HAP-1 (cell line): ENCODE measurements at places on chromosomes 2 and 18.

DNA sequence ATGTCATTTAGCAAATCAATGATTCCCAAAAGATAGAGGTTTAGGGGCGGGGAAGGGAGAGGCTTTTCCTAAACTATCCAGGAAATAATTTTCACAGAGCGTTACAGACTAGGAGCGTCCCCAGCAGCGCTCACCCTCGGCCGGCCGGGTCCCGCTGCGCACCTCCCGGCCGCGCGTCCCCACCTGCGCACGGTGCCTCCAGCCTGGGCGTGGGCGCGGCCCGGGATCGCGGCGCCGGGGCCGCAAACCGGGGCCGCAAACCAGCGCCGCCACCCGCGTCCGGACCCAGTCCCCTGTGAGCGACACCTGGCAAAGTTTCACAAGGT, 684 bp upstream of the ZCCHC2 start:
- no peak for DNase-seq

- no peak for DNase-seq
Measured at GRCh38 chr2:164127971-164128527, 392.2 kb upstream of the FIGN start.

- no peak for DNase-seq
Measured at GRCh38 chr2:60324536-60324935, 228.9 kb downstream of the BCL11A start.

- DNase-seq, result no peak
Measured at GRCh38 chr2:111119822-111120252, 877 bp upstream of the BCL2L11 start.

GRCh38 chr2:86295066-86295465, 42.4 kb downstream of the REEP1 start:
- no peak for DNase-seq

DNA sequence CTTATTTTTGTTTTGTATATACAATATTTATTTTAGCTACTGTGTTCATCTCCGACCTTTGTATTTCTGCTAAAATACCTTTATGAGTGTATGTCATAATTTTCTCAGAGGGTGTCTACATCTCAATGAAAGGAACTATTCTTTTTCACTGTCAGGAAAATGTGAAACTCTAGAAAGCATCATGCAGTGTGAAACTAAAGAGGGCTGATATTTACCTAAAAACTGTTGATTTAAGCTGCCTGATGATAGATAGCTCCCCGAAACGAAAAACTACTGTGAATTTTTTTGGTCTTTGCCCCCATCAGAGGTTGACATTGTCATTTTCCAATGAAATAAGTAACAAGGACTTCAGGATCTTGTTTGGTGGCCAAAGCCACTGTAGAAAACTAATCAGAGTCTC, 38.8 kb downstream of the TMEM178A start:
- no peak for DNase-seq

DNA sequence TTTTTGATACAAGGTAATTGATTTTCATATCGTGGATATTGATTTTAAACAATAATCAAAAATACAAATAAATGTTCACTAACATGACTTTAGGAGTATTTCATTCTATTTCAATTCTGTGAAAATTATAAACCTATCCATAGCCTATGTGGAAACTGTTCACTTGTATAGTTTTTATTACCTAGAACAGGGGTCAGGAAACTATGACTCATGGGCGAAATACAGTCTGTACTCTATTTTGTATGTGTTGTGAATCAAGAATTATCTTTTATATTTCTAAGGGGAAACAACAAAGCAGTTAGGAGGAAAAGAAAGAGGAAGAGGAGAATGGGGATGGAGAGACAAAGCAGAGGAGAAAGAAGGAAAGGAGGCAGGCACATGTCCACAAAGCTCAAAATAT, 181.7 kb upstream of the VRK2 start:
- DNase-seq, result no peak

- DNase-seq, result no peak
Measured at GRCh38 chr2:239881561-239882320, 143.4 kb downstream of the NDUFA10 start.

DNA sequence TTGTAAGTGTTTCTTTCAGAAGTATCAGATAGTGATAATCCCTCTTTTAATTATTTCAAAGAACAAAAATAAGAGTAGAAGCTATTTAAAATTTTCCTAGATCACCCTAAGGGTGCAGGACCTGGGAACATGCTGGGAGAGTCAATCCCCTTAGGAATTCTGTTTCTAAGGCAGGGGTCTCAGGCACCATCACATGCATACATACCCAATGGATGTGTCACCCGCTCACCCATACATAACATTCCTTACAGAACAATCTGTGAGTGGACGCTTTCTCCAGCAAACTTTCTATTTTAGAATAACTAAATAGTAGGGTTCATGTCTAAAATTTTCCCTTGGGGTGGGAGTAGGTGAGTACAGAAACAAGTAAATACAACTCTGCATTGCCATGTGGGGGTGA, 8.4 kb downstream of the DSEL start:
- no peak for DNase-seq

DNA sequence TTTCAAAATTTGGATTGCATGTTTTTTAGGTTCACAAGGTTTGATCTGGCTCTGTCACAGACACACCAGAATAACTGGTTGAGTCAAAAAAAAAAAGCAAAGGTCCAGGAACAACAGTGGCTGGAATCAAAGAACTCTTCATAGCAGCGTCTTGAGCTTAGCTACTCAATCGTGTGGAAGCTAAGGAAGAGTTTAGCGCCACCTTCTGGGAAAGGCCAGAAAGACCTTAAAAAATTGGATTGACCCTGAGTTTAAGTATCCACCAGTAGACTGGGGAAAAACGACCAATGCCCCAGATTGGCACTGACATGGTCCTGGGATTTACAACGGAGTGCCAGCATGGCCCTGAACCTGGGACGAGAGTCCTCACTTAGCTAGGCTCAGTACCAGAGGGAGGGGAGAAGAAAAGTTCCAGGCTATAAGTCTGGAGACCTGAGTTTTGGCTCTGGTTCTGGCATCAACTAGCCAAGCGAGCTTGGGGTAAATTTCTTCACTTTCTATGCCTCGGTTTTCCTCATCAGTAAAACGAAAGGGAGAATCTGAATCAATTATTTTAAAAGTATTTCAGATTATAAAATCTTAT, 71.1 kb upstream of the TFCP2L1 start:
- DNase-seq, result peak; percentile 71

GRCh38 chr2:122156176-122156890, 400.9 kb downstream of the TSN start:
- no peak for DNase-seq

- peak; percentile 2 for DNase-seq
Measured at GRCh38 chr18:48819781-48820482, 130.8 kb downstream of the SMAD7 start.

DNA sequence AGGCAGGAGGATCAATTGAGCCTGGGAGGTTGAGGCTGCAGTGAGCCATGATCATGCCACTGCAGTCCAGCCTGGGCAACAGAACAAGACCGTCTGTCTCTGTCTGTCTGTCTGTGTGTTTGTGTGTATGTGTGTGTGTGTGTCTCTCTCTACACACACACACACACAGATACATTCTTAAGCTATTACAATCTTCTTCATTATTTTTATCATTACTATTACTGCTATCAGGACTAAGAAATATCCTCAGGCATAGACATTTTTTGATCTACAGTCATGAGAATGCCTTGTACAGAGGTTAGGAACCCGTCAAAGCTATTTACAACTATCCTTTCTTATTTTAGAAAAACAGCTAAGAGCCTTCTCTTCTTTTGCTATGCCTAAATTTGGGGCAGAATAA, 207.4 kb downstream of the NEDD4L start:
- no peak for DNase-seq

DNA sequence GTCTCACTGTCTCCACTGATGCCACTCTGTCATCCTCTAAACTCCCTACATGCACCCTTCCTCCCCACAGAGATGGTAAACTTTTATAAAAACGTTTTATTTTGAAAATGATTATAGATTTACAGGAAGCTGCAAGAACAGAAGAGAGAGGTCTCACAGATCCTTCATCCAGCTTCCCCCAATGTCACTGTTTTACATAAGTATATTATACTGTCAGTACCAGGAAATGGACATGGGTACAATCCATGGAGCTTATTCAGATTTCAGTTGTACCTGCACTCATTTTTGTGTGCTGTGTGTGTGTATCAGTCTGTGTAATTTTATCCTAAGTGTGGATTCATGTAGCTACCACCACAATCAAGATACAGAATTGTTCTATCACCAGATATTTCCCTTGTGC, 46.7 kb upstream of the FOXI3 start:
- DNase-seq, result no peak

DNA sequence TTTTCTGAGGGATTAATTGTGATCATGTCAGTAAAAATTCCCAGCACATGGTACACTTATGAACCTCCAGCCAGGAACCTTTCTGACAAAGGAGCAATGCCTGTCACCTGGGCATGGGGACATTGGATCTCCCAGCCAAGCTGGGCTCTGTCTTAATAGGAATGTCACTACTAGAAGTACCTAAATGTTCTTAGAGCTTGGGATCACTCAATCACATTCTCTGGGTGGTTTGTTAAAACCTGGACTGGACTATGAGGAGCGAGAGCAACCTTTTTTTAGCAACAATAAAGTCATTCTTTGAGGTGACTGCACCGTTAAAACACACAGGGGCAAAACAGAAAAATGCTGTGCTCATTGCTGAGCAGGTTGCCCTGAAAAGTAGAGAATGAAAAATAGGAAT, 6.4 kb upstream of the PPP1CB start:
- no peak for DNase-seq

GRCh38 chr2:205657579-205657978, 24.7 kb upstream of the NRP2 start:
- no peak for DNase-seq

- DNase-seq, result no peak
Measured at GRCh38 chr2:143375384-143375880, 246.2 kb downstream of the ARHGAP15 start.

- no peak for DNase-seq
Measured at GRCh38 chr18:4549164-4549872, 94.2 kb upstream of the DLGAP1 start.

- no peak for DNase-seq
Measured at GRCh38 chr2:230441227-230441897, 25.4 kb downstream of the SP100 start.

GRCh38 chr18:38473535-38473934, 907.9 kb upstream of the CELF4 start:
- DNase-seq, result no peak

DNA sequence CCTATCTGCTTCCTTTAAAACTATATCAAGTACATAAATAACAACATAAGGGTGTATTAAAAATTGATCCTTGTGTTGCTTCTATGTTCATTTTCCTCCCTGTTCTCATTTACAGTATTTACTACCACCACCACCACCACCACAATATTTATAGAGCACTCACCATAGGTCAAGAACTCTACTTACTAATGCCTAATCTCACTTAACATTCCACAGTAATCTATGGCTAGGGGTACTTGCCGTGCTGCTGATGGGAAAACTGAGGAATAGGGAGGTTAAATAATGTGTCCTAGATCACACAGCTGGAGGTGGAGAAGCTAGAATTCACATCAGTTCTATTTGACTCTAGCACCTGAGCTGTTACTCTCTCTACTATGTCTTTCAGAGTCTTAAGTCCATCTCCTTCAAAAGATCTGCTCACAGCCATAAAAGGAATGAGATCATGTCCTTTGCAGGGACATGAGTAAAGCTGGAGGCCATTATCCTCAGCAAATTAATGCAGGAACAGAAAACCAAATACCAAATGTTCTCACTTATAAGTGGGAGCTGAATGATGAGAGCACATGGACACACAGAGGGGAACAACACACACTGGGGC, 54.1 kb upstream of the ZNF385B start:
- DNase-seq, result no peak

- DNase-seq, result no peak
Measured at GRCh38 chr2:100423631-100424030, 6.2 kb upstream of the CHST10 start.

DNA sequence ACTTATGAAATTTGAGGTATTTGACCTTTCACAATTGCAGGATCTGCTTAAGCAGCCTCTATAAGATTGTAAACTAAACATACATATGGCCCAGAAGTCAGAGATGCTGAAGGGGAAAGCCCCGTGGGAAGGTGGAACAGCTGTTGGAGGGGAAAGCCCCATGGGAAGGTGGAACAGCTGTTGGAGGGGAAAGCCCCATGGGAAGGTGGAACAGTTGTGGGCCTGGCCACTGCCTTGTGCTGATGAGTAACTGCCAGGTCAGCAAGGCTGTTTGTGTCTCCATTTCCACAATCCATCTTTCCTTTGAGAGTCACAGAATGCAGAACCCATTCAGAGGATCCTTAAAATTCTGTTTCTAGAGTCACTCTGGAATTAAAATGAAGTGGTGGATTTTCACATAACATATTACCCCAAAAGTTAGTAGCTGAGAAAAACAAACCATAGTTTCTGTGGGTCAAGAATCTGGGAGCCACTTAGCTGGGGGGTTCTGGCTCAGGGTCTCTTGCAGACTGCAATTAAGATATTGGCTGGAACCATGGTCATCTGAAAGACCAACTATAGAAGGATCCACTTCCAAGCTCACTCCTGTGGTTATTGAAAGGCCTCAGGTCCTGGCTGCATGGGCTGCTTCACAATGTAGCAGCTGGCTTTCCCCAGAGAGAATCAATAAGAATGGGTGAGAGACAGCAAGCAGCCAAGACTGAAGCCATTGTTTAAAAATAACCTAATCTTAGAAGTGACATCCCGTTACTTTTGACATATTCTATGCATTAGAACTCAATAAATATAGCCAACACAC, 86.6 kb upstream of the CAVIN2 start:
- DNase-seq, result no peak

DNA sequence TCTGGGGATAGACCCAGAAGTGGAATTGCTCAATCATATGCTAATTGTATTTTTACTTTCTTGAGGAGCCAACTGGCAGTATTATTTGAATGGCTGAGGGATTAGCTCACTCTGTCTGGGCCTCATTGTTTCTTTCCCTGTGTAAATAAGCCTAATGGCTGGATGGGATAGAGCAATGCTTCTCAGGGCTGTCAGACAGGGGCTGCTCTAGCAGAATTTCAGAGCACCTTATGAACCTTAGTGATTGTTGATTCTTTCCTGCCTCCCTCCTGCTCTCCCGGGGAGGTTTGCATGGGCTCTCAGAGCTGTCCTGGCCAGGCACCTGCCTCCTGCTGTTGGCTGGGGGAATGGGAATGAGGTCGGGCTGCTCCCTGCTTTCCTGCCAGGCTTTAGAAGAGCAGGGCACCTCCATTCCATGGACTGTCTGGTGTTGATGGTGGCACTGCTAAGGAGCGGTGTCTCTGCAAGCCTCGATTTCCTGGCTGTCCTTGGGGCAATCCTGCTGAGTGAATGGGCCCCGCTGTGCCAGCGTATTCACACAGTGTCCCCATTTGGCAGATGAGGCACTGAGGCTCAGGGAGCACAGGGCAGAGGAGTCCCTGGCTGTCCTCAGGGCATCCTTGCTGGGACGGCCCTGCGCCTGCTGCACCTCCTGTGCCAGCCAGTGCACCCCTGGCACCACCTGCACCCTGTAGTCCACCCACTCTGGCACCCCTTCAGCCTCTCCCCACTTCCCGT, 468.2 kb upstream of the HS6ST1 start:
- no peak for DNase-seq
